ENCODE measurements at places on chromosomes 12 and 14.

GRCh38 chr14:92236243-92236900, 86.6 kb upstream of the SLC24A4 start:
- no peak for DNase-seq

- DNase-seq: no peak
Observed at GRCh38 chr12:48220701-48221100, 17.6 kb upstream of the OR10AD1 start.

GRCh38 chr14:34199585-34199984, 248.7 kb upstream of the EGLN3 start:
- no peak for DNase-seq

DNA sequence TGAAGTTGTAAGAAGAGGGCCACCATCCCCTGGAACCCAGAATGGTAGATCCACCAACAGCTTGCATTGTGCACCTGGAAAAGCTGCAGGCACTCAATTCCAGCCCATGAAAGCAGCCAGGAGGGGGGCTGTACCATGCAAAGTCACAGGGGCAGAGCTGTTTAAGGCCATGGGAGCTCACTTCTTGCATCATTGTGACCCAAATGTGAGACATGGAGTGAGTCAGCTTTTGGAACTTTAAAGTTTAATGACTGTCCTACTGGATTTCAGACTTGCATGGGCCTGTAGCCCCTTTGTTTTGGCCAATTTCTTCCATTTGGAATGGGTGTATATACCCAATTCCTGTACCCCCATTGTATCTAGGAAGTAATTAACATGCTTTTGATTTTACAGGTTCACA, 50.8 kb downstream of the SLC16A7 start:
- DNase-seq: no peak
